ENCODE measurements at places on chromosomes 5 and 9.

DNA sequence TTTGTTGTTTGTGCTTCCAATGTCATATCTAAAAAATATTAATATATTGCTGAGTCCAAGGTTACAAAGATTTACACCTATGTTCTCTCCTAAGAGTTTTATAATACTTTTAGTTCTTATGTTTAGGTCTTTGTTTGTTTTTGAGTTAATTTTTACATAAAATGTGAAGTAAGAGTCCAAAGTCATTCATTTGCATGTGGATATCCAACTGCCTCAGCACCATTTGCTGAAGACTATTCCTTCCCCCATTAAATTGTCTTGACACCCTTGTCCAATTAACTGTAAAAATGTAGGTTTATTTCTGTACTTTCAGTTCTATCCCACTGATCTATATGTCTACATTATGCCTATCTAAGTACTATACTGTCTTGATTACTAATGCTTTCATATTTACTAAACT lies 35.7 kb downstream of the TTC33 start:
- no peak for DNase-seq

DNA sequence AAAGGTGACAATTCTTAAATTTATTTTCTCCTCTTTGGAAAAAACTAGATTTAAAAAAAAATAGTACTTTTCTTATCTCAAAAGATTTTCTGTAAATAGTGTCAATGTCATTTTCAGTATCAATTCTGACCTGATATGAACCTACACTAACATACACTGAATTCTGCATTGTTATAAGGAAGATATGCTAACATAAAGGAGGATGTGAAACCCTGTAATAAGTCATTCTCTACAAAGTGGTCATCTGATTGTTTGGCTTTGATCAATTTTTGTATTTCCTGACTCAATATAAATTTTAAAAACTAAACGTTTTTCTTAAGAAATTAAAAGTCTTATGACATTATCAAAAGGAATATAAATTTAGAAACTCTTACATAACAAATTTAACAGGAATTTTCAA lies 233.6 kb upstream of the EDIL3 start:
- DNase-seq = no peak

- DNase-seq = no peak
These were observed 1625.2 kb downstream of the MAT2B start for GRCh38 chr5:165130656-165131055.

GRCh38 chr5:12947379-12947778 lies 997.1 kb downstream of the DNAH5 start:
- no peak for DNase-seq

DNA sequence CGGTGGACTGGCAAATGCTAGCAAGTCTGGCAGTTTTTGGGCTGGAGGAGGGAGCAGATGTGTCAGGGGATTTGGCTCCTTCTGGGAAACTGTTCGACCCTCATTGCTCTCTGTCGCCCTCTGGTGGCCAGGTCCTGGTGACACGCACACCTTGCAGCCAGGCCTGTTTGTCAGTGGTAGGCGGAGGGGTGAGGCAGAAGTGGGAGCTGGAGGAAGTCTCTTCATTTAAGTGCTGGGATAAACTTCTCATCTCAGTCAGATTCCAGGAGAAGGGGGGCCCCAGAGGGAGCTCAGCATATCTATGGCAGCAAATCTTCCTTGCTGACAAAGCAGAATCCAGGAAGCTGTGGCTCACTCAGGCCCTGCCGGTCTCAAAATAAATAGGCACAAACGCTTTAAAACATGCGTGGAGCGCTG lies 326.5 kb downstream of the ZSWIM6 start:
- peak; percentile 96 for DNase-seq

DNA sequence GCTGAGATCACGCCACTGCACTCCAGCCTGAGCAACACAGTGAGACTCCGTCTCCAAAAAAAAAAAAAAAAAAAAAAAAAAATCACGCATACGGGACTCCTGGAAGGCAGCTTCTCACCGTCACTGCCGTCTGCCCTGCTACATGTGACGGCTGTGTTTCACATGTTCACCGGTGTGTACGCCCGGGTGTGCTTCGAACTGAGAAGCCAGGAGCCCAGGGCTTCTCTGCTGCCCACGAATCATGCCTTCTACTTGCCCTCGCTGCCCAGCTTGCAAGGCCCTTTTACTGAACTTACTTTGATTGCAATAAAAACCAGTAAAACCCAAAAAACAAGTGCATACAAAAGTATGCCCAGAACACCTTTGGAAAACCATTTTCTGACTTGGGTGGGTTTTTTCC lies 5.8 kb upstream of the NKD2 start:
- DNase-seq = no peak

DNA sequence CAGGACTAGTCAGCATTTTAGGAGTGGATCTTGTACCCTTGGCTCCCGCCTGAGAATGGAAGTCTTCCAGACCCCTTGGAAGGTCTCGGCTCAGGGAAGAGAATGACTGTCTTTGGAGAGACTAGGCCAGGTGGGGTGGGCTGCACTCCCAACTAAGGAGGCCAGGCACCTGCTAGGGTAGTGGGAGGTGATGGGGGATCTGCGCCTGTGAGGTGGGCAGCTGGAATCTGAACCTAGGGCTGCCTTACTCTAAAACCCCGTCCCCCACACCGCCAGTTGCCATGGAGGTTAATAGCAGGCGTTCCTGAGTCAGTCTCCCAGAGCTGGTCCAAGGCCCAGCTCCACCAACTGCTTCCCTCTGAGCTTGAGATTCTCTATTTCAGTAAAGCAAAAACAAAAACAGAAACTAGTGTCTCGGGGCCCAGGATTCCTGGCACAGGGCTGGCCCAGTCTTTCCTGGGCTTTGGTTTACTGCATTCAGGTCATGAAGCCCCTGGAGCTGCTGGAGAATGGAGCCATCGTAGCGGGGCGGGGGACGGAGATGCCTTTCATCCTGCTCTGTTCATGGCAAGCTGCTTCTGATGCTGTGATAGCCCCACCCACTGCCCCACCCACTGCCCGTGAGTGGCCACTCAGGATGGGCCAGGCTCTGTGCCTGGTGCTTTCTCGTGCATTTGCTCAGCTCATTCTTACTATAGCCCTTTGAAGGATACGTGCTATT lies 57.5 kb downstream of the DAB2IP start:
- DNase-seq = peak; percentile 58

DNA sequence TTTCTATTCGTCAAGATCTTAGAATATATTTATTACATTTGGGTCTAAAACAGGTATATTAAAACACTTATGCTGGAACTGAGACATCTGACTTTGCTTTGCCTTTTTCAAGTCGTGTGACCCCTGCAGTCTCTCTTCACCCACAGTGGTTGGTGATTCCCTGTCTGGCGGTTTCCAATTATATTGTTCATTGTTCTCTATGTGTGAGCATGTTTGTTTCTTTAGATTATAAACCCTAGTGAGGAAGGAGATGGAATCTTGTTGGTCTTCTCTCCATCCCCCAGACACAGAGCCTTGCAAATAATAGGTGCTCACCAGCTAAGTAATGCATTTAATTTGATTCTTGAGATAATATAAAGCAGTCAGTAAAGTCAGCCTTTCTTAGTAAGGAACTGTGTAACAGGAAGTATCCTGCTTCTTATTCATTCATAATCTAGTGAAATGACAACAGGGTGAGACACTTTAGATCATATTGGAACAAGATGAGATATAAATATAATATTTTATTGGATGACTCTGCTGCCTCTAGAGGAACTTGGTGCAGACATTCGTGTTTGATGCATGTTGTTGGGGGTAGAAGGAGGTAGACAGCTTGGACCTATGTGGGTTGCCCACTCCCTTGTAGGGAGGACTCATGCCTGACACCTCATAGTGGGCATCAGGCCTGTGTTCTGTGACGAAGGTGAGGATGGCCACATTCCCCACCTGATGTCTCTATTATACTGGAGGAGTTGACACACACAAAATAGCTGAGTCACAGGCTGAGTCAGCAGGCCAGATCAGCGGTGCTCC lies 88.1 kb downstream of the FGF1 start:
- peak; percentile 35 for DNase-seq

GRCh38 chr5:103724271-103724670 lies 161.7 kb upstream of the NUDT12 start:
- DNase-seq = no peak

- DNase-seq = no peak
These were observed 118.0 kb upstream of the FSTL4 start for GRCh38 chr5:133730346-133730745.

GRCh38 chr9:13049223-13049622 lies 230.3 kb downstream of the MPDZ start:
- no peak for DNase-seq

DNA sequence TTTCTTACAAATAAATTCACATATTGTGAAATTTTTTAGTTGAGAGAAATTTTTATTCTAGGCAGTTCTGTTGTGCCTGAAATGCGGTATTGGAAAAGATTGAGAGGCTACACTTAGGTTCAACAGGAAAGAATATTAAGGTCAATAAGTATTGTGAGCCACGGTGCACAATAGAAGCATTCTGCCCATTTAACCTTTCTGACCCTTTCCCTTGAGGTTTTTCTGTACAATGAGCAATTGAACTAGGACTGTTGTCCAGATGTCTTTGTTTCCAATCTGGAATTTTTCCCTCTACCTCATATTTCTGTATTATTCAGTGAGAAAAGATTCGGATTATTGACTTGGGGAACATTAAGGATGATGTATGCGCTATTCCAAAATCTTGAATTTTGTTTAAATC lies 205.2 kb downstream of the NR3C1 start:
- no peak for DNase-seq

DNA sequence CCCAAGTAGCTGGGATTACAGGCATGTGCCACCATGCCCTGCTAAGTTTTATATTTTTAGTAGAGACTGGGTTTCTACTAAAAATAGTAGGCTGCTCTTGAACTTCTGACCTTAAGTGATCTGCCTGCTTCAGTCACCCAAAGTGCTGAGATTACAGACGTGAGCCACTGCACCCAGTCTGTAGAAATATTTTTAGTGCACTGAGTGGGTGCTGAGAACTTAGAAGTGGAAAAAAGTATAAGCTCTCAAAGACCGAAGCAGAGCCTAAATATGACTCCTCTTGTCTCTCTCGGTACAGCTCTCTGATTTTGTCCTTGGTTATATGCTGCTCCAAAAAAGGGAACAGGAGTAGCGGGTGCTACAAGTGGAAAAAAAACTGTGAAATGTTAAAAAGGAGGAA lies 353.8 kb upstream of the IZUMO3 start:
- DNase-seq = no peak

DNA sequence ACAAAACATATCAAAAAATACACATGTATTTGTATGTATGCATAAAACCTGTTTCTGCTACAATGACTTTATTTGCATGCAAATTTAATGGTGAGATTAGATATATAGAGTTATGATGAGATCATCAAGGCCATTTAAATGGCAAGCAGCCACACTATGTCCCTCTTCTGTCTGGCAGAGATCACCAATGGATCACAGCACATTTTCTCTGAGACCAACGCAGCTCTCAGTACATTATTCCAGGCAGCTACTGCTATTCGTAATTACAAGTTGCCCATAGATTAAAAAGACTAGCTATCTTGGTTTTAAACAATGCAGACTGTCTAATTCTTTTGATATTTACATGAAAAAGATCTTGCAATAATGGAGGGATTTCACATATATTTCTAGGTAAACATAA lies 629.5 kb downstream of the PDE4D start:
- DNase-seq = no peak

- no peak for DNase-seq
These were observed 1047.3 kb upstream of the SEMA6A start for GRCh38 chr5:117621921-117622320.

DNA sequence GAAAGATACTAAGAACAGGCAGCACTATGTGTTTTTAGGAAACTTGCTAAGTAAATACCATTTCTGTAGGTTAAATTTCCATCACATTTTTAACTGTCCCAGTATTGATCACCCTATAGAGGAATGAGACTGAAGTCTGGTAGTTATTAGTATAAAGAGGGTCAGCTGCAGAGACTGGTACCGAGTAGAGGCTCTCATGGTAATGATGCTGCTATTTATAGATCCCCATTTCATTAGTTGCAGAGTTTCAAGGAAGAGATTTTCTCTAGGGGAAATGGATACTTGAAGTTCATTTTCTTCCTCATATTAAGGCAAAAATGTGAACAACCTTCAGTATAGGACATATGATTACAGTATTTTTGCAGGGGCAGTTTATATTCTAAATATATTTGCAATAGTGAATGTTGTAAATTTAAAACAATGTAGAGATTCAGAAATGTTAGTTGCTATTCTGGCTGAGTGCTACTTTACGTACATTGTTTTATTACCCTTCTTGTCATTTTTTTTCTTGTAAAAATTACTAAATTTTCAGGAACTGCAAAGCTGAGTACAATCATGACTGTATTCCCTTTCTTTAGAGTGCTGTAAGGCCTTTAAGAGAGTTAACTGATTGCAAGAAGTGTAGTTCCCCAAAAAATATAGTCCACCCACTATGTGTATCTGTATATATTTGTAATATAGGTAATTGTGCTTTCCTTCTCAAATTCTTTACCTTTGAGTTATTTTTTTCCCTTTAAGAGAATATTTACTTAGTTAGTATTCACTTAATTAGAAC lies 14.7 kb downstream of the PBX3 start:
- DNase-seq = no peak

DNA sequence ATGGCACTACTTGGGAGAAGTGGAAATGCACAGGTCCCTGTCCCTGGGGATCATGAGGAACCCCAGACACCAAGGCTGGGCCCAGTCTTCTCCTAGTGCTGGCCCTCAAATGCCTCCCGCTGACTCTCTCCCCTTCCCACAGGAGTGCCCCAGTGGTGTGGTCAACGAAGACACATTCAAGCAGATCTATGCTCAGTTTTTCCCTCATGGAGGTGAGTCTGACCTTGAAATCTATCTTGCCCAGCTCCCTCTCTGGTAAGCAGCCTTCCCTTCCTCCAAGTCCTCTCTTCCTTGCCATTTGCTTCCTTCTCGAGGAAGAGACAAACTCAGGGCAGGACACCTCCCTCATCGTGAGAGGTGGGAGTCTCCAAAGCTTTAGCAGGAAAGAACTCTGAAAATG lies 63.3 kb upstream of the GABRP start:
- DNase-seq = no peak

- DNase-seq = no peak
These were observed 46.3 kb upstream of the TDRD7 start for GRCh38 chr9:97365634-97366033.

GRCh38 chr5:759781-760362 lies 24.7 kb downstream of the ZDHHC11B start:
- no peak for DNase-seq

DNA sequence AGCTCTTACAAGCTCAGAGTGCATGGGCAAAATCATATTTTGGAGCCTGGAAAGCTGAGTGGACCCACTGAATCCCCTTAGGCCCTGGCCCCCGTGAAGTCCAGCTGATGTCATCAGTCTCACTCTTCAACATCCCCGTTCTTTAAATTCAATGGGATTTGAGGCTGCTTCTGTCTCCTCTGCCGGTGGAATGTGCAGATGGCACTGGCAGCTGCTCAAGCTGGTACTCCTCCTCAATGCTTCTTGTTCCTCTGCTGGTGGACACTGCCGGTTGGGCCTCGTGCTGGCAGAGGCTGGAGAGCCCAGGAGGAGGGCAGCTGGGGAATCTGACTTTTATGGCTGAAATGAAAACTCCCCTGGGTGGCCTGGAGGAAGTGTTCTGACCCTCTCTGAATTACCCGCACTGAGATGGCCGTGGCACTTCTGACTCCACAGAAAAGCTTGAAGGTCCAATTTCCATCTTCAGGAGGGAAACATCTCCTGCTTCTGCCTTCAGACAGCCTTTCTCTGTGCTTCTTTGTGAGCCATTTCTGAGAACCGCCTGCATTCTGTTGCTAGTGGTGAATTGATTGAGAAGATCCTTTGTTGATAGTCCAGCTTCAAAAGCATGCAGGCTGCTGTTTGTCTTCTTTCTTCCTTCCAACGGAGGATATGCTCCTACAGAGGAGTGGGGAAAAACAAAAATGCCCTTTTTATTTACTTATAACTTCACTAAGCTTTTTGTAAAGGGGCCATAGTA lies 298.9 kb downstream of the TMEM38B start:
- no peak for DNase-seq

GRCh38 chr5:107826311-107827000 lies 155.7 kb upstream of the EFNA5 start:
- DNase-seq = no peak
